ENCODE measurements at places on chromosomes 12 and 14. TPM values are rescaled to one million over a fixed set of nuclear protein-coding genes. Genes with fewer than 3 reads are reported as not detected.

PROX2 gene
- not detected for total RNA-seq

GLT1D1 gene
- total RNA-seq: 0.41 TPM

ANAPC5 gene
- 84.3 TPM for total RNA-seq

CTSG gene
- 11.9 TPM for total RNA-seq

GRCh38 chr14:54524410-54524809 is 14.7 kb downstream of the CGRRF1 start:
- no peak overlapping the region for H3K27ac ChIP-seq
- no peaks in the 10 kb centered on the region for H3K27me3 ChIP-seq
- no peak overlapping the region for H3K4me3 ChIP-seq

GRCh38 chr12:83132360-83132759 is 445.7 kb downstream of the TMTC2 start:
- H3K4me3 ChIP-seq: no peak overlapping the region
- no peaks in the 10 kb centered on the region for H3K27me3 ChIP-seq
- no peaks in the 10 kb centered on the region for H3K4me1 ChIP-seq

DNA sequence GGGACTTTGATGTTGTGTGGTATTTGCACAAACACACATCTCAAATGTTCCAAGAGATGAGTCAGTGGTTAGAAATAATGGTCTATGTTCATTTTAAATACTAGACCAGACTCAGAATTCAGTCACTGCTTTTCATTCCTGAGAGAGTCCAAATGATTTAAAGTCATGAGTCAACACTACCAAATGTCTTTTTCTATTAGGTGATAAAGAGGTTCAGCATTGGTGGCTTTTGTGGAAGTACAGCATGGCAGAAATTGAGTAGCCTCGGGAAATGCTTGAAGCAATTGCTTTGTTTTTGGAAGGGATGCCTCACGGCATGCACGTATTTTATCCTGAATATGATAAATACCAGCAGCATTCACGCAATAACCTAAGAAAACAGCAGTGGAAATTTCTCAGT is 115.7 kb downstream of the DIO2 start:
- no peaks in the 10 kb centered on the region for H3K4me1 ChIP-seq
- DNase-seq: no peak
- H3K27ac ChIP-seq: no peak overlapping the region

GRCh38 chr12:34186492-34186891 is 164.2 kb downstream of the ALG10 start:
- no peaks in the 10 kb centered on the region for H3K4me1 ChIP-seq
- no peak overlapping the region for H3K27ac ChIP-seq
- H3K4me3 ChIP-seq: no peak overlapping the region
- DNase-seq: no peak

- no peaks in the 10 kb centered on the region for H3K27me3 ChIP-seq
- H3K36me3 ChIP-seq: no peaks in the 10 kb centered on the region
- H3K4me1 ChIP-seq: no peaks in the 10 kb centered on the region
- no peak overlapping the region for H3K4me3 ChIP-seq
- no peak for DNase-seq
- H3K27ac ChIP-seq: no peak overlapping the region
Observed at GRCh38 chr12:45757172-45757571, 27.7 kb downstream of the ARID2 start.
